ENCODE measurements at places on chromosomes 12 and 14.

DNA sequence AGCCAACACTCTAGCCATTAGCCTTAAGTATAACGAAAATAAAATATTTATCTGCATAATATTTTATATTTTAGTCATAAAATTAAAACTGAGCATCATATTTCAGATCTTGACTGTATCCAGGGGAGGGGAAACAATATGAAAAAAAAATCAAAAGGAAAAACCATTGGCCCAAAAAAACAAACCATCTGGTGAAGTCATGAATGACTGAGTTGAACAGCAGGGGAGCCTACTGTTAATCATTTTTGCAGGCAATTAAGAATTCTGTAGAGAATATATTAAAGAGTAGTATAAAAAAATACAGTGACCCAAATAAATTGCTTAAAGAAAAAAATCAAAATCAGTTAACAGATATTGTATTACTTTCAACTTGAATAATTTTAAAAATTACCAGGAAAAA is 224.8 kb downstream of the C12orf50 start:
- no peak for DNase-seq

DNA sequence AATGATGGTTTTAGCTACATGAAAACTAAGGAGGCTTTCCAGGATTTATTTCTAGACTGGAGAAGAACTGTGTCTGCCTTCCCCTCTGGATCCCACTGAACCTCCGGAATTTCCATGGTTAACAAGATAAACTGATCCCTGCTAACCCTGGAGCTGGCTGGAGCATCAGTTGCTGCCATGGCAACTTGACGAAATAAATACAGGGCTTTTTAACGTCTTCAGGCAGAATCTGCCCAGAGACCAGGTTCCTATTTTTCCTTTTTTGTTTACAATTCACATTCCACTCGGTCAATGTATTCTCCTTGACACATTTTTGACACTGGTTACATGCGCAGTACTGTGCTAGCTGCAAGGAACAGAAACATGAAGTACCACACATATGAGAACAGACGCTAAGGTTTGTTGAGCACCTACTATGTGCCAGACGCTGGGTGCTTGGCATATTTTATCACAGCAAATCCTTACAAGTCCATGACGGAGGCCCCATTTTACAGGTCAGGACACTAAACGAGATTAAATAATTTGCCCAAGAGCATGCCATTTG is 1.7 kb downstream of the C14orf132 start:
- no peak for DNase-seq

GRCh38 chr14:89720741-89721729 is 233.5 kb downstream of the EFCAB11 start:
- DNase-seq, result peak; percentile 85

GRCh38 chr12:93583627-93584392 is 11.3 kb downstream of the SOCS2 start:
- DNase-seq, result no peak

GRCh38 chr12:100827901-100828520 is 33.4 kb downstream of the ANO4 start:
- DNase-seq, result no peak

DNA sequence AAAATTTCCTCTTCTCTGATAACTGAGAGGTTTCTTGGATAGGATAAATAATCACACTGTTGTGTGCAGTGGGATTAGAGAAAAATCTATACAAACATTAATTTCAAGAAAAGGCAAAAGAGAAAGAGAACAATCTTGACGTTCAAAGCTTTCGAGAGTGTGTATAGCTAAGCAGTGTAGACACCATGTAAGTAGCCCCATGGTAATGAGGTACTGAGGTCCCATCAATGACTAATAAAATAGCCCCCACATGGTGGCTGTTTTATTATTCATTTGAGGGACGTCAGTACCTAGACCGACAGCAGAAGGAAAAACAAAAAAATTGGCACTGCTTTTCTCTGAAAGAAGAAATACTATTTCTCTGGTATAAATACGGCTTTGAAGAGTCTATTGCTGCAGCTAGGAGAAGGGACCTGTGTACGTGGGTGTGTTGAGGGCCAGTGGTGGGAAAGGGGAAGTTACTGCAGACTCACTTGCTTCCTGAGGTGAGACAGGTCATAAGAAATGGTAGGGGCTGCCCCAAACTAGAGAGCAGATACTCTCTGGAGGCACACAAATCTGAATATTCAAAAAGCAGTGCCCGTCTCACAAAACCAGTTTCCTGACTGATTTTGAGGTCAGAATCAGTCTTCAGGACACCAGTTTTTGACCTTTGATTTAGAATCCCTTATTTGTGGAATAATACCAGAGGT is 339.8 kb downstream of the EMP1 start:
- DNase-seq, result no peak

DNA sequence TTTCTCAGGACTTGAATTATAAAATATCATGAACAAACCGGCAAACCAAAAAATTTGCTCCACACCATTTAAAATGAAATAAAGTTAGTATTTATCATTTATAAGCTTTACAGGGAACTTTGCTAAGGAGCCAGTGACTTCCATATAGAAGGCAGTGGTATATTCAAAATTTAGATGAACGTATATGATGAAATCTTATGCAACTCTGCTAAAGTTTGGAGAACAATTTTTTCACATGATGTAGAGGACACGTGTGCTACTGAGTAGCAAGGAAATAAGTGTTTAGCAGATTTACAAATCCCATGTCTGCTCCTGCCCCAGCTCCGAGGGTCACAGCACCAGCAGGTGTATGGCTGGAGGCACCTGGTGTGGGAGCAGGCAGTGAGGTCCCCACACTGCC is 70.8 kb upstream of the IFNG-AS1 start:
- DNase-seq, result no peak

DNA sequence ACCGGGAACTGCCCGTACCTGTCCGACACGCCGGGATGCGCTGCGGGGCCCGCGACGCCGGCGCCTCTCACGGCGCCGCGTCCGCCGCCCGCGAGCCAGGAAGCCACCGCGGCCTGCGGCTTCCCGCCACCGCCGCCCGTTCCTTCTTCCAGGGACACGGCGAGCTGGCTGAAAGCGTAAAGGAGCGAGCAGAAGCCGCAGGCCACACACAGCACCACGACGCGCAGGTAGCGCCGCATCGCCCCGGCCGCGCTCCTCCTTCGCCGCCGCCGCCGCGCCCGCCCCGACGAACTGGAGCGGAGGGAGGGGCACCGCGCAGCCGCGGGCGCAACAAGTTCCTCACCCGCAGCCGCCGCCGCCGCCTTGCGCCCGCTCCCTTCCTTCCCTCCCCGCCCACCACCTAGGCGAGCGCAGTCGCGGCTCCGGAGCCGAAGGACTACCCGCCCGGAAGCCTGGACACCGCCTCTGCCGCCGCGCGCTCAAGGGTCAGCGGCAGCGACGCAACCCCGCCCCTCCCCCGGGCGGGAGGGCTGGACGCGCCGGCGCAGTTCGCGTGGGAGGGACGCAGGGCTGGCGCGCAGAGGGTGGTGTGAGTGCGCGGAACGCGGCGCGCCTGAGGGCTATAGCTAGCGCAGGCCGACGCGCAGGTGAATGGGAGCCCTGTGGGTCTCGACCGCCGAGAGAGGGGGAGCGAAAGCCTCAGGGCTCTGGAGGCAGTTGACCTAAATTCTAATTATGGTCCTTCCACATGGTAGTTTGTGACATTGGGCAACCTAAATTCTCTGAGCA is at the start of gene GXYLT1:
TSS of gene GXYLT1 (minus strand) at position 467 of the 789 bp plus-strand sequence. CDS start at position 239, 228 bp downstream.
- DNase-seq, result peak; percentile 82

- no peak for DNase-seq
Observed at GRCh38 chr14:87492561-87492960, 500.4 kb downstream of the GALC start.

DNA sequence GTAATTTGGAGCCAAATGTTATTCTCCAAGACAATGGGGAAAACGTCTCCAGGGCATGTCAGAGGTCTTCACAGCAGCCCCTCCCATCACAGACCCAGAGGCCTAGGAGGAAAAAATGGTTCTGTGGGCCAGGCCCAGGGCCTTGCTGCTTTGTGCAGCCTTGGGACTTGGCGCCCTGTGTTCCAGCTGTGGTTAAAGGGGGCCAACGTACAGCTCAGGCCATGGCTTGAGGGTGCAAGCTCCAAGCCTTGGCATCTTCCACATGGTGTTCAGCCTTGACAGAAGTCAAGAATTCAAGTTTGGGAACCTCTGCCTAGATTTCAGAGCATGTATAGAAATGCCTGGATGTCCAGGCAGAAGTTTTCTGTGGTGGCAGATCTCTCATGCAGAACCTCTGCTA is 3.2 kb upstream of the CRY1 start:
- no peak for DNase-seq

DNA sequence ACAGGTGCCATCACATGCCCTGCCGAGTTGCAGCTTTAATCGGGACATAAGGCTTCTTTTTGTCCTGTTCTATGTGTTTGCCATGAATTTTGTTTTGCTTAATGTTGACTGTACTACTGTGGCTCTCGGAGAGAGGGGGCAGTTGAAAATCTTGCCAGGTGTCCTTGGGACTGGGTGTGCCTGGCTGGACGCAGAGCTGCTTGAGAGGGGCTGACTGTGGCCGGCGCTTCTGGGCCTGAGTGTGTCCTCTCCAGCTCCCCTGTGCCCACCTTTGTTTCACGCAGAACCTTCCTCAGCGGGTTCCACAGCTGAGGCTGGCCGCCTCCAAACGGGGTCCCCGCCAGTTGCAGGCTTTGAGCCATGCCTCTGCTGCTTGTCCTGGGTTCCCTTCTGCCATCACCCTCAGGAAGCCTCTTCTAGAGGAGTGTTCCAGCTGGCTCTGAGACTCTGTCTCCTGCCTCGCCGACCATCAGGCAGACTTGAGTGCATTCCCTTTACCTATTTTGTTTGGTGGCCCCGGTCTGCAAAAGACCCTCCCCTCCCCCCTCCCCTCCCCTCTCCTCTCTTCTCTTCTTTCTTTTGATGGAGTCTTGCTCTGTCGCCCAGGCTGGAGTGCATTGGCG is 49.7 kb downstream of the DDX51 start:
- no peak for DNase-seq

DNA sequence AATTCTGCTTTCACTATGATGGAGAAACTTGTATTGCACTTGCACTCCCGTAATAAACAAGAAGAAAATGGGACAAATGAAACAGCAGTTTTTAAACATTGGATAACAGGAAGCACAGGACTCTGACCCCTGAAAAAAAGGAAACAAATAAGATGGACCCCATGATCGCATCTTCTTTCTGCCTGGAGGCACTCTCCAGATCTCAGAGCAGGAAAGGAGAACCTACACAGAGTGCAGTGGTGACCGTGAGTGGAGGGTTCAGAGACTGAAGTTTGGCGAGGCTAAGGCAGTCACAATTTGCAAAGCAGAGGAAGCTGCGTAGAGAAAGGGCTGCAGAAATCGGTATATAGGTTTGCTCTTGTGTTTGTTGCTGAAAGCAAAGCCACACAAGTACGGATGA is 6.1 kb upstream of the FGF6 start:
- DNase-seq, result no peak

DNA sequence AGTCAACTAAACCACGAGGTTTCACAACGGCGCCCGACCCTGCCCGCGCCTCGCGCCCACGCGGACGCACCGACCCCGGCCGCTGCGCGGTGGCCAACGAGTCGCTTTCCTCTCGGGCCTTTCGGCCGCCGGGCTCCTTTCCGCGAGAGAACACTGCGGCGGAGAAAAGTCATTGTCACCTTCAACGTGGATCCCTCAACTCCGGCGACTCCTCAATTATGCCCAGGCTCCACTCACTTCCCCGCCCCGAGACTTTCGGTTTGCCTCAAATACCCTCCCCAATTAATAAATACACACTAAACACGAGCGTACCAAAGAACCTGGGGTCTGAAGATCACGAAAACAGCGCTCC is 450 bp downstream of the SINHCAF start:
- peak; percentile 32 for DNase-seq

DNA sequence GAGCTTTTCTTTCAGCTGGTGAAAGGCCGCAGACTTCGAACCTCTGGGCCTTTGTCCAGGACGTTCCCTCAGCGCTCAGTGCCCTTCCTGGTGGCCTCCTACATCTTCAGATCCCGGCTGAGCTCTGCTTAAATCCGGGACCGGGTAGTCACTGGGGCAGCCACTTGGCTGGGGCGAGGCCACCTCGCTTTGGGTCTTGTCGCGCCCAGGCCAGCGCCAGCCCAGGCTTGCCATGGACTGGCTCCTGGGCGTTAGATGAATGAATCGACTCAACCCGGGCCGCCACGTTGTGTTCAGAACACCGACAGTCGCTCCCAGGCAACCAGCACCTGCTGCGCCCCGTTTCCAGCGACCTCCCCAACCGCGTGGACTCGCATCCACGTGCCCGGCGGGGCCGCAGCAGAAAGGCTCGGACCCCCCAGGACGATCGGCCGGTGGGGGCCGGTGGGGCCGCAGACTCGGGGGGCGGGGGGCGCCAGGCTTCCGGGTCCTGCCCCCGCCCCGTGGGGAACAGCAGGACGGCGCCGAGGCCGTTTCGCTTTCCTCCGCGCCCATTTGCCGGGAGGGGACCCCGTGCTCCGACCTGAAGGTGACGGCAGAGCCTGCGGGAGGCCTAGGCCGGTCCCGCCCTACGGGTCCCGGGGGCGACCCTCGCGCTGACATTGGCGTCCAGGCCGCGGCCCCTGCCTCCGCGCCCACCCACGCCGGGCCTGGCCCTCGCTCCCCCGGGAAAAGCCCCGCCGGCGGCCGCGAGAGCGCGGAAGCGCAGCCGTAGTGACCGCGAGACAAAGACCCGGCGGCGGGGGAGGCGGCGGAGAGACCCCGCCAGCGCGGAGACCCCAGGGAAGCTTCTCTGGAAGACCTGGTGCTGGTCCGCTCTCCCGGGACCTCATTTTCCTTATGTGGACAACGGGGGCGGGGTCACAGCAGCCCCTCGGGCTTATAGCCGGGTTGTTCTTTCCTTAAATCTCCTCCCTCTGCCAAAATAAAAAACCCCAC is 37.3 kb upstream of the RCOR1 start:
- peak; percentile 63 for DNase-seq

DNA sequence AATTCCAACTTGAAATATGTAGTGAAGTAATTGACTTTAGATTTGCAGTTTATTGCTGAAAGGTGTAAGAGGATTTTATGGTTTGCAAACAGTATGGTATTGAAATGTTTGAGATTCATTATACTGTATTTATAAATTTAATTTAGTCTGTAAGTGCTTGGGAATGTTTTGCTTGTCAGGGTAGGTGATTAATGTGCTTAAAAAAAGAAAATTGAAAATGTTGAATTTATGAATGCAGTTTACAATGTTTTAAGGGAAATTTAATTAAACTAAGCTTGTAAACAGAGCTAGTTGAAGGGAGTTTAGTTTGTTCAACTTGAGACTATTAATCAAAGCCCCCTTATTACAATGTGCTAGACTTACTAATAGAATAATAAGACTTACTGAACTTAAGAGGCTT is 18.0 kb upstream of the CRY1 start:
- DNase-seq, result no peak

- DNase-seq, result no peak
Observed at GRCh38 chr14:82046512-82047226, 513.0 kb upstream of the SEL1L start.

GRCh38 chr14:64279704-64280668 is 14.2 kb downstream of the ESR2 start:
- DNase-seq, result peak; percentile 44

- DNase-seq, result no peak
Observed at GRCh38 chr14:88503754-88504406, 50.9 kb downstream of the PTPN21 start.

- DNase-seq, result no peak
Observed at GRCh38 chr12:11840366-11840765, 190.9 kb downstream of the ETV6 start.

All from activated CD4-positive, alpha-beta memory T cell treated with anti-CD3 and anti-CD28 coated beads, Interleukin-2, amount 10 ng/mL, durations not matched to agents 7 days and 5 days (primary cell).